ENCODE measurements at places on chromosomes 3 and 15.
A peak's percentile ranks its signal among the peaks of the same experiment; 100 is the strongest.

DNA sequence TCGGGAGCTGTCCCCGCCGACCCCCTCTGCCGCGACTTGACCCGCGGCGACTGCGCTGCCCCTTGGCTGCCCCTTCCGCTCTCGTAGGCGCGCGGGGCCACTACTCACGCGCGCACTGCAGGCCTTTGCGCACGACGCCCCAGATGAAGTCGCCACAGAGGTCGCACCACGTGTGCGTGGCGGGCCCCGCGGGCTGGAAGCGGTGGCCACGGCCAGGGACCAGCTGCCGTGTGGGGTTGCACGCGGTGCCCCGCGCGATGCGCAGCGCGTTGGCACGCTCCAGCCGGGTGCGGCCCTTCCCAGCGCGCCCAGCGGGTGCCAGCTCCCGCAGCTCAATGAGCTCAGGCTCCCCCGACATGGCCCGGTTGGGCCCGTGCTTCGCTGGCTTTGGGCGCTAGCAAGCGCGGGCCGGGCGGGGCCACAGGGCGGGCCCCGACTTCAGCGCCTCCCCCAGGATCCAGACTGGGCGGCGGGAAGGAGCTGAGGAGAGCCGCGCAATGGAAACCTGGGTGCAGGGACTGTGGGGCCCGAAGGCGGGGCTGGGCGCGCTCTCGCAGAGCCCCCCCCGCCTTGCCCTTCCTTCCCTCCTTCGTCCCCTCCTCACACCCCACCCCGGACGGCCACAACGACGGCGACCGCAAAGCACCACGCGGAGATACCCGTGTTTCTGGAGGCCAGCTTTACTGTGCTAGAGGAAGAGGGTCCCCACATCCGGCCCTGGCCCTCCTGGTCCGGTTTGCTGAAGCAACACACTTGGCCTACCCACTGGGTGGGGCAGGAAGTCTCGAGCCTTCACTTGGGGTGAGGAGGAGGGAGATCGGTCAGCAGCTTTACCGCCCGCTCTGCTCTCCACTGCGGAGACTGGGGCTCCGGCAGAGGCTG, at the start of gene RASSF1:
Gene RASSF1, minus strand, starts transcription at position 389 of the 882 bp plus-strand sequence. Its CDS starts 31 bp downstream, at position 358.
- DNase-seq: no peak

- DNase-seq: no peak
These were observed 42.8 kb upstream of the ROBO1 start for GRCh38 chr3:79810581-79810980.

- DNase-seq: peak; percentile 59
These were observed 720.6 kb upstream of the CBLB start for GRCh38 chr3:106589311-106589942.

- DNase-seq: no peak
These were observed 68.4 kb downstream of the CRTC3 start for GRCh38 chr15:90598031-90598577.

GRCh38 chr3:127899766-127900165, 15.3 kb upstream of the KBTBD12 start:
- no peak for DNase-seq

- DNase-seq: no peak
These were observed 31.0 kb downstream of the LOXL1 start for GRCh38 chr15:73957276-73957675.

DNA sequence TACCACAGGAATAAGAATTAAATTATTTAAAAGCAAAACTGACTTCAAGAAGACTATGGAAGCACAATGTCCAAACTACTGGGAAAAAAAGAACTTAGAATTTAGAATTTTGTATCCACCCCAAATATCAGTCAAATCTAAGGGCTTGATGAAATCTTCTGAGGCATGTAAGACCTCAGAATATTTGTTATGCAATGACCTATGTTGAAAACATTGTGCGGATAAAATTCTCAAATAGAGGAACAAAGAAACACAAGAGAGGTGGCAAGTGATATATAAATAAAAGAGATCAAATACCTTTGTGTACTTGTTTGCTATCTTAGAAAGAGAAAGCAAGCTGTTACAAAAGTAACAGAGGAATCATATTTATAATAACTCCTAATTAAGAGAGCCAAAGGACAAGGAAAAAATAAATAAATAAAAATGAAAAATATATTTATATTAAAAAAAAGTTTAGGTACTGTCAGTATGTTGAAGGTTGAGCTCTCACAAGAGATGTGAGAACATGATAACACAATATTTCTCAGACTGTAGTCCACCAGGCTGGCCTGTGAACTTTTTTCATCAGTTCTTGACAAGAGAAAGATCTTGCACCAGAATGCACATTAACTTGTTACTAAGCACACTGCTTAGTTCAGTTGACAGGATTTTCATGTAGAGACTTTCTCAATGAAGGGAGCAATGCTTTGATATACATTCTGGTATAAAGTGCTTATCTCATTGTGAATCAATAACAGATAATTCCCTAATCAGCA, 50.0 kb downstream of the CPA3 start:
- no peak for DNase-seq

DNA sequence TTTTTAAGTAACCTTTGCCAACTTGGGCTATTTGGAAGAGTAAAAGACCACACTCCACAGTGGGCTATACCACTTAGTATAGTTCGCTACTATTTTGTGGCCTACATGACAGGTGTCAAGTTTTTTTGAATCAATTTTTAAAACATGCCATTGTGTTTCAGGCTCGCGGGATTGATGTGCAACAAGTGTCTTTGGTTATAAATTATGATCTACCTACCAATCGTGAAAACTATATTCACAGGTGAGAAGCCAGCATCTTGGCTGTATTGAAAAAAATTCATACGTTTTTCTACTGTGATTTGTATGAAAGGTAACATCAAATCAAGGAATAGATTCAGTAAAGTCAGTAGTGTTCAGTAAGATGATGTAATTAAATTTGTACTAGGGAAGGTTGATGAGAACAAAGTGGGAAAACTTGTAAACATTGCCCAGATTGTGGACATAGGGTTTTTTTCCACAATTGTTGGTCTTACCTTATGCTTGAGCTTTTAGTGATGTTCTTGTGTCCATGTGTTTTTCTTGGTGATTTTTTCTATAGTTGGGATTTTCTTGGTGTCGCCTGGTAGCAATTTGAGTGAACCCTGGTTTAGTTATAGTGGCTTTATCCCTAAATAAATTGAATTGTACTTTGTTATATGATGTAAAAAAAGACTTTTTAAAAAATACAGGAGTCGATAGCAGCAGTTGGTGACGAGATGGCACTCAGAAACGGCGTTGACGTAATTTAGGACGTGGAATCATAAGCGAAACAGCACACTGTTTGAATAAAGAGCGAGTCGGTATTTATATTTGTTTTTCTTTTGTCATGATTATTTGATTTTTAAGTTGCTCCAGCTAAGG, 4.5 kb downstream of the EIF4A2 start:
- no peak for DNase-seq
